ENCODE measurements at places on chromosomes 6 and 20.

DNA sequence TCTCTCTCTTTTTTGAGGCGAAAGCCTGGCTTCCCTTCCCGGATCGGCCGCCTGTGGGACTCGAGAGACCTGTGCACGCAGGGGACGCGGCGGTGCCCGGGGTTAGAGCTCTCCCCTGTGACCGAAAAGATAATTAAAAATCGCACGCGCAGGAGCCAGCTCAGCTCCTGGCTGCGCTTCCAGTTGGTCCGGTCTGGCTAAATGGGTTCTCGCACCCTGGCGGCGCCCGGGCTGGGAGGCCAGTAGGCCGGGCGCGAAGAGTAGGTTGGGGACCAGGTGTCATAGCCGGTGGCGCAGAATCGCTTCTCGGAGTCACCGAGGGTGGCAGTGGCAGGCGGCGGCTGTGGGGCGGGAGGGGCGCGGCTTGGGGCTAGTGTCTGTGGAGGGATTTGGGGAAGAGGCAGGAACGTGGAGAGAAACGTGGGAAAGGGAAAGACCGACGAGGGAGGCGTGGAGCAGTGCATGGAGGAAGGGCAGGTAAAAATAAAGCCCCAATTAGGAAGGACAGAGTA lies 41.9 kb upstream of the SUPT3H start:
- DNase-seq, result peak; percentile 52

DNA sequence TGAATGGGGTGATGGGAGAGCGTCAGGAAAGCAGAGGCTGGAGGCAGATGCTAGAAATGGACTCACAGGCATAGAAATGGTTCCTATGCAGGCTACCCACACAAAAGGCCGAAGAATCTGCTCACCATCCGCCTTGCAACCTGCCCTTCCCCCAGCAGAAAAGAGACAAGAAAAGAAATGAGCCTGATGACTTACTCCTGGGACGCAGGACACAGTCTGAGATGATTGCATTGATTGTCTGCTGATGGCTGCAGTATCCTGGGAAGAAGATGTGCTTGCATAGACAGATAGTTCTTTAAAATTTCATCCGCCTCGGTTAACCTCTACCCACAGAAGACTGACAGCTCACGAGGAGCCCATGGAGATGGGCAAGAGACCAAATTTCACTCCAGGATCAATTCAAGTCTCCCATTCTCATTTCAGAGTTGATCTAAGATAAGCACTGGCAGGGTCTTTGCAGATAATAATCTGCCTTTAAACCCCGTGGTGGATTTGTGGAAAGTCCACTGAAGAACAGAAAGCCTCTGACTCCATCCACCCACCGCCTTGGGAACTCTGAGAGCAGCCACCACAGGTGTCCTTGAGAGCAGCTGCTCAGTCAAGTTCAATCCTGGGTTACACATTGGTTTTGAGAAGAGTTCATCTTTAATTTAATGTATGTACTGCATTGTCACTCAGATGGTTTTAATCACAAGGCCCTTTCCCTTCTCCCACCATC lies 7.2 kb downstream of the AGPAT4 start:
- DNase-seq, result no peak

DNA sequence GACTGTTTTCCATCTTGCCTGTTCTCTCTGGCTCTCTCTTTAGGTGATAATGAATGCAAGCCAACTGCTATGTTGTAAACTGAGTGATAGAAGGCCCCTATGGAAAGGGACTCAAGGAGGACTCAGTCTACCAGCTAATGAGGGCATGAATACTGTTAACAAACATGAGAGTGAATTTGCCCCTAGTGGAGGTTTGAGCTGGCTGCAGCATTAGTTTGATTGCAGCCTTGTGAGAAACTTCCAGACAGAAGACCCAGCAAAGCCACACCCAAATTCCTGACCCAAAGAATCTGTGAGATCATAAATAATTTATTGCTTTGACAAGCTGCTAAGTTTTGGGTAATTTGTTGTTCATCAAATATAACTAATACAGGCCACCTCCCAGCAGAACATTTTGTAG lies 50.0 kb upstream of the PLCB1 start:
- no peak for DNase-seq

- DNase-seq, result no peak
Measured at GRCh38 chr6:70552974-70553373, 13.8 kb upstream of the SDHAF4 start.

DNA sequence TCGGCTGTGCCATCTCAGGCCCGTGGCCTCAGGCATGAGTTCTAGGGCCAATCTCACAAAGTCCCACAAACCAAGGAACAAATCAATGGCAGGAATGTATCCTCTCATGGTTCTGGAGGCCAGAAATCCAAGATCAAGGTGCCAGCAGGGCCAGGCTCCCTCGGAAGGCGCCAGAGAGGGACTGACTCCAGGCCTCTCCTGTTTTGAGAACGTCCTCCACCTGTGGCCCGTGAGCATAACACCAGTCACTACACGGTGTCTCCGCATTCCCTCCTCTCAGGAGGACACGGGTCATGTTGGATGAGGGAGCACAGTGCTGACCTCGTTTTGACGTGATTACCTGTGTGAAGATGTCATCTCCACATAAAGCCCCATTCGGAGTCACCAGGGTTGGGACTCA lies 45.0 kb upstream of the SMOC2 start:
- DNase-seq, result no peak

GRCh38 chr20:16486532-16486931 lies 86.7 kb downstream of the KIF16B start:
- no peak for DNase-seq

GRCh38 chr20:62208795-62209755 lies 11.0 kb downstream of the HRH3 start:
- no peak for DNase-seq

DNA sequence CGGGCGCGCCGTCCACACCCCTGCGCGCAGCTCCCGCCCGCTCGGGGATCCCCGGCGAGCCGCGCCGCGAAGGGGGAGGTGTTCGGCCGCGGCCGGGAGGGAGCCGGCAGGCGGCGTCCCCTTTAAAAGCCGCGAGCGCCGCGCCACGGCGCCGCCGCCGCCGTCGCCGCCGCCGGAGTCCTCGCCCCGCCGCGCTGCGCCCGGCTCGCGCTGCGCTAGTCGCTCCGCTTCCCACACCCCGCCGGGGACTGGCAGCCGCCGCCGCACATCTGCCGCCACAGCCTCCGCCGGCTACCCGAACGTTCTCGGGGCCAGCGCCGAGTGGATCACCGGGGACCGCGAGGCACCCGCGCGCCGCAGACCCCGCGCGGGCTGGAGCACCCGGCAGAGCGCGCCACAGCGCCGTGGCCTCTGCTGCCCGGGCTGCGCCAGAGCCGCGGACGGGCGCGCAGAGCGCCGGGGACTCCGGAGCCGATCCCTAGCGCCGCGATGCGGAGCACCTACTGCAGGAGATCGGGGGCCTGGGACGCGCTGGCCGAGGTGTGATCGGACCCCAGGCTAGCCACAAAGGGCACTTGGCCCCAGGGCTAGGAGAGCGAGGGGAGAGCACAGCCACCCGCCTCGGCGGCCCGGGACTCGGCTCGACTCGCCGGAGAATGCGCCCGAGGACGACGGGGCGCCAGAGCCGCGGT lies at the start of gene BMP2:
BMP2 (plus strand) TSS at position 151 of the 692 bp plus-strand sequence. CDS start 2,441 bp downstream, outside the sequence.
- DNase-seq, result no peak

DNA sequence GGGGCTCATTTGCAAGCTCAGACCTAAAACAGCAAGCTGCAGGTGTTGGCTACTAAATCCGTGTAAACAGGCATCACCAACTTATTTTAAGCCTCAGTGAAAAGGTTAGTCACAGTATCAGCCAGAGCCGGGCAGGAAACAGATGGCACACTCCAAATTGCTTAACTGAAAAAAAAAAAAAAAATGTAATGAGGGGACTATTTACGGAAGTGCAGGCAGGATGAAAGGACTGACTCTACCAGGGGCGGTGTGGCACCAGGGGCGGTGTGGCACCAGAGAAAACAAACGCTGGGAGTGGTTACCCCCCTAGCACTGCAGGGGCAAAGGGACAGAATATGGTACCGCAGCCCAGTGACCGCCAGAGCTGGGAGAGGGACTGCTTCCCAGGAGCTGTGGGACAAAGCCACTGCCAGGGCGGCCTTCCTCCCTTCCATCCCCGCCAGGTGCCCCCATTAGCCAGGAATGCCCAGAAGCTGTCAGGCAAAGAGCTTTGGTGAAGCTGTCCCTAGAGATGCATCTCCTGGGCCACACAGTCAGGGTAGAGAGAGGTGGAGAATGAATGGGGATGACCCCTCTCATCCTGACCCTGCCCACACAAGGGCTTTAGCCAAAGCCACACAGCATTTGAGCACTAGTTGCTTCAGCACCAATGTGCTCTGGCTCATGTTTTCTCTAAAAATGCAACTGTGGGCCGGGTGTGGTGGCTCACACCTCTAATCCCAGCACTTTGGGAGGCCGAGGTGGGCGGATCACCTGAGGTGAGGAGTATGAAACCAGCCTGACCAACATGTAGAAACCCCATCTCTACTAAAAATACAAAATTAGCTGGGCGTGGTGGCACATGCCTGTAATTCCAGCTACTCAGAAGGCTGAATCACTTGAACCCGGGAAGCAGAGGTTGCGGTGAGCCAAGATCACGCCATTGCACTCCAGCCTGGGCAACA lies 39.6 kb upstream of the GFOD1 start:
- DNase-seq, result peak; percentile 1

GRCh38 chr20:63544958-63545516 lies 2.5 kb downstream of the SRMS start:
- no peak for DNase-seq

DNA sequence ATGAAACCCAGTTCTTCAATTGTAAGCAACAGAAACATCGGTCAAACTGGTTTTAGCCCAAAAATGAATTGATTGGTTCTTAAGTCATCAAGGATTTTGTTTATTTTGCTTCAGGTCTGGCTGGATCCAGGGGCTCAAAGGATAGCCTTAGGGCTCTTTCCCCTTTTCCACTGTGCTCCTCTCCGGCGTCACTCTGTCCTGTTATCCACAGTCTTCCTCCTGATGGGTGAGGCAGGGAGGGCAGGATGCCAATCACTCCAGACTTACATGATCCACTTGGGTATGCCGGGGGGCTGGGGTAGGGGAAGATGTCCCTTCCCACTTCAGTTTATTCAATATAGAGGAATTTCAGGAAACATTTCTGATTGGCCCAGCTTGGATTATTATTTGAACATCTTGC lies 40.0 kb downstream of the PLAGL2 start:
- DNase-seq, result no peak

DNA sequence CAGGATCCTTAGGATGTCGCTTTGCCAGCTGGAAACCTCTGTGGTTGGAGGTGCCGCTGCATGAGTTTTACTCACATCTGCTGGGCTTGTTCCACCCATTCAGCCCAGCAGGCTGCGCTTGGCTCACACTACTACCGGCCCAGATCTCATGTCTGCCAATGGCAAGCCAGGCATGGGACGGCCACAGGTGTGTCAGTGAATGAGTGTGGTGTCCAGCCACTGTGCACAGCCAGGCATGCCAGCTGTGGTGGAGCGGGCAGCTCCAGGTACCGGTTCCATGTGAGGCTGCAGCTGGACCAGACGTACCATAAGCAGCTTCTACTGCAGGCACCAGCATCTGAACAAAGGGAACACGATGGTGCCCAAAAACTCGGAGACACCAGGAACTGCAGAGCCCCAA lies 33.1 kb upstream of the ASF1A start:
- no peak for DNase-seq

- no peak for DNase-seq
Measured at GRCh38 chr6:2144210-2144609, 101.2 kb downstream of the GMDS start.

DNA sequence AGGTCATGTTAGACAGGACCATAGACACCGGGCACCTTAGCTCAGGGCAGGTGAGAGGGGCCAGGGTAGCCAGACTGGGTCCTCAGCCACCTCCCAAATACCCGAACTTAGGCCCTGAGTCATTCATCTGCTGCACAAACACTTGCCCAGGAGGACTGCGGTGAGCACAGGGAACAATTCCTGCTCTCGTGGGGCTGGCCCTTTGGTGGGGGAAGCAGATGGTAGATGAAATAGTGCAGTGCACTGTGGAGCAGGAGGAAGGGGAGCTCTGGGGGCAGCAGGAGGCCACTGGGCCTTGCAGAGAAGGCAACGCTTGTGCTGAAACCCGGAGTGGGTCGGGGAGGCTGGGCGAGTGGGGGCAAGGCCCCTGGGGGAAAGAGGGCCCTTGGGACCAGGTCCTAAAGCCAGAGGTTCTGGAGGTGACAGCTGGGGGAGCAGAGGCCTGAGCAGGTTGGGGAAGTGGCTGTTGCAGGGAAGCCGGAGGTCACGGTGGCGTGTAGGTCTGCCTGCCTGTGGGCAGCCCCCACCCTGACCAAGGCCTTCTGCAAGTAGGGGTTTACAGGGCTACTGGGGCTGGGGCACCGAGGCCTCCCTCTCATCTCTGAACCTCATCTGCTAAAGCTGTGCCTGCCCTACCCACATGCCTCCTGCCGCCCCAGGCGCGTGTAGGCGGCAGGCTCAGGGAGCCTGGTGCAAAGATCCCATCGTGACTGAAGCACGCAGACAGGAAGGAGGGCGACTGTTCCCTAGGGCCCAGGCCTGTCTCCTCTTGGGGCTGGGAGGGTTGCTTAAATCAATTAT lies 4.7 kb upstream of the NPBWR2 start:
- no peak for DNase-seq

GRCh38 chr6:96156425-96156824 lies 140.7 kb downstream of the FUT9 start:
- no peak for DNase-seq

DNA sequence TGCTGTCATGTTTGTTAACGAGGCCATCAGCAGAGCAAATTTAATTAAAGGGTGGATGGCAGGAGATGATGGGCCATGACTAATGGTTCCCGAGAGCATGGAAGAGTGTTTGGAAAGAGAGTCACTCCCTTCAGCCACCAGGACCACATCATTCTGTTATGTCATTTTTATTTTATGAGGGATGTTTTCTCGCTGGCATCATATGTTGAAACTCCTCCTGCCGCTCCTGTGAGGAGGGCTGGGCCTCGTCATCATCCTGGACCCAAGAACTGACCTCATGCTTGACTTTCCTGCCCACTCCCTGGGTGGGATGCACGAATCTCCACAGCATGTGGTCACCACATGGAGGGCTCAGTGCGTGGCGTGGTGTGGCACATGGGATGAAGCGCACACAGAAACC lies 86.4 kb upstream of the FRMD1 start:
- DNase-seq, result no peak

GRCh38 chr20:15498926-15499325 lies 1074.3 kb downstream of the KIF16B start:
- DNase-seq, result no peak

DNA sequence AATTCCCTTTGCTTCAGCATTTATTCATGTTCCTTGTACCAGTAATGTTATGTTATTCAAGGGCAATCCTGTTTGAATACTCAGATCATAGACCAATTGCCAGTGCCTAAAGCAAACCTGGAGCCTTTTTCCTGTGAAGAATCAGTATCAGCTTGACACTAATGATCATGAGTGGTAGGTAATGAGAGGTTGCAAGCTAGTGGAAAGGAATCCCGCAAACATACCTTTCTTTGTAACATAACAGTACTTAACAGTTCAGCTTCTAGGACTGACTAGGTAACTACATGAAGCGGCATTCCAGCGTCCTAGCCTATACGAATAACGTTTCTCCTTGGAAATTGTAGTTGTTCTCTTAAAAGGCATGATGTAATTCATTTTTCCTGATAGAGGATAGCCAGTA lies 253.7 kb downstream of the TMEM242 start:
- no peak for DNase-seq

GRCh38 chr6:94300424-94301144 lies 881.2 kb upstream of the EPHA7 start:
- DNase-seq, result no peak

GRCh38 chr6:77123527-77123926 lies 339.8 kb downstream of the HTR1B start:
- no peak for DNase-seq
